ENCODE measurements at places on chromosomes 16 and 17. TPM values are rescaled to one million over a fixed set of nuclear protein-coding genes. Genes with fewer than 3 reads are reported as not detected.

DNA sequence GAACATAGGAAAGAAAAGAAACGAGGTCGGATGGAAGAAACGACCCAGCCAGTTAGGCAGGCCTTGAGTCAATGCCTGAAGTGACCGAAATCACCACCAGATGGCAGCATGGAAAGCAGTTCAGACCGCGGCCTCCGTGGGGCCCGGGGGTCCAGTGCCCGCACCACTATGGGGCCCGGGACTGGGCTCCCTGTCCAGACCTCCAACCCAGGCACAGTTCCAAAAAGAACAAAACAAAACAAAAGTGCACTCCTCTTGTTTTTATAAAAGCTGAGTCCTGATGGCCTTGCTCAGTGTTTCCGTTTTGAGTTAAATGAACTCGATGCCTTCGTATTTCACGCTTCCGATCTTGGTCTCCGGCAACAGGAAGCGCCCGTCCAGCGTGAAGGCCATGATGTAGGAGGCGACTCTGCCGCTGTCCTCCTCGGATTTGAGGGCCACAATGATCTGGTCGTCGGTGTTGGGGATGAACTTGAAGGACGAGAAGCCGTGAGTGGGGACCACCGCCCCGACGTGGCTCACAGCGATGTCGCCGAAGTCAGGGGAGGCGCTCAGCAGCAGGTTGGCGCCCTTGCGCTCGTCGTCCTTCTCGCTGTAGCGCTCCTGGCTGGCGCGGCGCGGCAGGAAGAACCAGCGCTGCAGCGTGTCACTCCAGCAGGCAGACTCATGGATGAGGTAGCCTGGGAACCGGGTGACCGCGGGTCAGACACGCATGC is 13.7 kb upstream of the LGALS3BP start:
- DNase-seq, result peak; percentile 94

DNA sequence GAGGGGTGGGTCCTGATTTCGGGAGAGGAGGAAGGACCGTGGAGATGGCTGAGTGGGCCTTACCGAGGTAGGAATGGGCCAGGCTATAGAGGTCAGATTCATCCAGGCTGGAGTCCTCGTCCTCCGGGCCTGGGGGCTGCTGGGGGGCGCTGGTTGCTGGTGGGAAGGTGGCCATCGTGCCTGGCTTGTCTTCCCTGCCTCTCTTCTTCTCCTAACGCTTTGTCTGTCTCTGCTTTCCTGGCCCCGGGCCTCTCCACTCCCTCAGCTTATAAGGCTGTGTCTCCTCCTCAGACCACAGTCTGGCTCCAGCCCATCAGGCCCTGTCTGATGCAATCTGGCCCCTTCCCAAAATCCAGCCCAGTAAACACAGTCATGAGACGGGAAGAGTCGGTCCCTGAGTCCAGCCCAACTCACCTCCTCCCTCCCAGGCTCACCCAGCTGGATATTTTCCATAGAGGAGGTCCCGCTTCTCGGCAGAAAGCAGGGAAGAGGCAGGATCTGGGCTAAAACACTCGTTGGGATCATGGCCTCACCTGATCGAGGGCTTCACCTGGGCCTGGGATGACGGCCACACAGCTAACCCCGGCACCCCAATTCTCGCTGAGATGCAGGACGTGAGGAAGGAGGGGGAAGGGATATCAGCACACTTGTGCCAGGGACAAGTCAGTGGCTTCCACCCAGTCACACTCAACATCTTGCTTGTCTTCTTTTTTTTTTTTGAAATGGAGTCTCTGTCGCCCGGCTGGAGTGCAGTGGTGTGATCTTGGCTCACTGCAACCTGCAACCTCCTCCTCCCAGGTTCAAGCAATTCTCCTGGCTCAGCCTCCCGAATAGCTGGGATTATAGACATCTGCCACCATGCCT is at the start of gene NUPR1:
Gene NUPR1, minus strand, starts transcription at position 242 of the 864 bp plus-strand sequence. Its CDS starts 67 bp downstream, at position 175.
- peak; percentile 52 for DNase-seq

DNA sequence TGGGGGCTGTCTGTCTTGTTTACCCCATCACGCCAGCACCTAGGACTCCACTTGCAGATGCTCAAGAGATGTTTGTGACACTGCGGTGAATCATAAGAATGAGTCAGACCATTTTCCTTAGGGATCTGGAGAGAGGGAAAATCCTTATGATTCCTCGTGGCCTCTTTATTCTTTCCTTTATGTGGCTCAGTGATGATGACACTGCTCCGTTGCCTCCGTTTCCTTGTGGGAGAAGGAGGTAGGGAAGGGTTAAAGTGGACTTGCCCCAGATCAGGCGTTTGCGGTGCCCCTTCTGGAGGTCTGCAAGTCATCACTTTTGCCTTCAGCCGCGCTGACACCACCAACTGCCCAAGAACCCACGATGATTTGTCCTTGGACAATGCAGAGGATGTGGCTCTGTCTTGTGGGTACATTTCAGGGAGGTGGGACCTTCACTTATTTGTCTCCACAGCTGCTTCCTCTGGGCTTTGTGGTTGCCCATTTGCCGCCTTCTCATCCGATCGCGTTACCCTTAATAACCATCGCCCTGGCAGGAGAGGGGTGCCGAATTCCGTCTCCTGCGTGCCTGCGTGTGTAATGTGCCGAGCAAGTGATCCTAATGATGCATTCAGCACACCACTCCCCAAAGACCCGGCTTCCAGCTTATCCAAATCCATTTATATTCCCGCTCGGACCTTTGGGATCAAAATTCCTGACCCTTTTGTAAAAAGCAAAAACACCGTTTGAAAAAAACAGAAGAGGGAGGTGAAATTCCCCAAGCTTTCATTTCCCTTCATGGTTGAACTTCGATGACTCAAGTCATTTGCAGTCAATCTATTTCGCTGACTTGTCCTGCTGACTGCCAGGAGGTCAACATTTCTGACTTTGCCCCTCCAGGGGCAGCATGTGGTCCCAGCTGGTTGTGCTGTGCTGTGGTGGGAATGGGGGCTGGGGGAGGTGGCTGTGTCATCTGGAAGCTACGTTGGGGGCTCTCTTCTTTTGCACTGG is 87.2 kb upstream of the IRX3 start:
- no peak for DNase-seq

GRCh38 chr16:22300427-22301071 is 3.3 kb downstream of the POLR3E start:
- peak; percentile 83 for DNase-seq

DNA sequence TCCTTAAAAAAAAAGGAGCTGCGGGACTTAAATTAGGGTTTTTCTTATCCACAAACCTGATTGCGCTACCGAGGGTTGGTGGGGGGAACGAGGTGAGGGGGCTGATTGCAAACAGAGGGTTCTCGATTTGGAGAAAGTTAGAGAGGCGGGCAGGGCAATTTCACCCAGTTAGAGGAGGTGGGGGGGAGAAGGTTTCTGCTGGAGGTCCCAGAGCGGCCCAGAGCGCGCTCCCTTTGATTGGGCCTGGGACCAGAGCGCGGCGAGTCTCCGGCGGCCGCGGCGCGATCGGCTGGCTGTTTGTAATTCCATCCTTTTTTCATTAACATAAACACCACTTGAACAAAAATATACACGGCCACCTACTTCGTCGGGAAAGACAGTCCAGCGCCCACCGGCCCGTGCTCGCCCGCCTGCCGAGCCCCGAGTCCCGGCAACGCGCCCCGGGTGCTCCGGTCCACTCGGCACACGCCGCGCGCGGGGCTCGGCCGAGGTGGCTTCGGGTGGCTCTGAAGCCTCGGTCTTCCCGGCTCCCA is 13.3 kb upstream of the FOXF1 start:
- peak; percentile 85 for DNase-seq

DNA sequence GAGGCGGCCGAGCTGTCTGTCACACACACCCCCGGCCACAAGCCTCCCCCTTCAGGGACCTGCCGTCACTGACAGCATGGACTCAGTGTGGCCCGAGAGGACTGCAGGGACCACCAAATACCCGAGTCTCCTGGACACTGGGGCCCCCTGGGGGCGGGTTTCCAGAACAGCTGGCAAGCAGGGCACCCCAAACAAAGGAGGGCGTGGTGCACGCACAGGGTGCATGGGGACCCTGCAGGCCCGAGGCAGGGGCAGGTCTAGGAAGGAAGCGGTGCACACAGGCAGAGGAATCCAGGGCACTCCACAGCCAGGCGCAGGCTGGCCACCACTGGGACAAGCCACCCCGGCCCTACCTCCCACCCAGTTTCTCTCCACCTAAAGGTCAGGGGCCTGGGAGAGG is 28.7 kb upstream of the ENPP7 start:
- DNase-seq, result peak; percentile 83

- peak; percentile 7 for DNase-seq
These were observed 113.7 kb upstream of the CDH11 start for GRCh38 chr16:65235339-65236177.

DNA sequence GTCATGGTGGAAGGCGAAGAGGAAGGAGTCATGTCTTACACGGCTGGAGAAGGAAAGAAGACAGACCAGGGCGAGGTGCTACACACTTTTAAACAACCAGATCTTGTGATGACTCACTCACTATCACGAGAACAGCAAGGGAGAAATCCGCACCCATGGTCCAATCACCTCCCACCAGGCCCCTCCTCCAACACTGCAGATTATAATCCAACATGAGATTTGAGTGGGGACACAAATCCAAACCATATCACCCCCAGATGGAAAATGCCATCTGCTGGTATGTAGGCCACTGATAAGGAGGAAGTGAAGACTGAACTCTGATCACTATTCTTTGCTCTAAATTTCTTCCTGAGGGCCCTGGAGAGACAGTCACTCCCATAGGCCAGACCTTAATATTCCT is 7.5 kb upstream of the ITGAX start:
- no peak for DNase-seq

DNA sequence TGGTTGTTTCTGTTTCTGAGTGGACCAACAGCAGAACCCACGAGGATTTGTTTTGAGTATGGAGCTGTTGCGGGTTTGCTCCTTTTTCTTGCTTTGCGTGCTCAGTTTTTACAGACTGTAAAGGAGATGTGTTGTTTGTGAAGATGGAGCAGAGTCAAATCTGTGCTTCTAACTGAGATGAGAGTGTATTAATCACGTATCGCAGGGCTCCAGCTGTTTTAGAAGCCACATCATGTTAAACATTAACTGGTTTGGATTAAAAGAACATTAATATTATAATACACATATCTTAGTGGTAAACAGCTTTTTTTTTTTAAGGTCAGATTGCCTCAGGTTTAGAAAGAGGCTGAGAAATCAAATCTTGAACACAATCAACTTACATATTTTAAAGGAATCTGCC is 69.4 kb downstream of the YPEL2 start:
- DNase-seq, result no peak

DNA sequence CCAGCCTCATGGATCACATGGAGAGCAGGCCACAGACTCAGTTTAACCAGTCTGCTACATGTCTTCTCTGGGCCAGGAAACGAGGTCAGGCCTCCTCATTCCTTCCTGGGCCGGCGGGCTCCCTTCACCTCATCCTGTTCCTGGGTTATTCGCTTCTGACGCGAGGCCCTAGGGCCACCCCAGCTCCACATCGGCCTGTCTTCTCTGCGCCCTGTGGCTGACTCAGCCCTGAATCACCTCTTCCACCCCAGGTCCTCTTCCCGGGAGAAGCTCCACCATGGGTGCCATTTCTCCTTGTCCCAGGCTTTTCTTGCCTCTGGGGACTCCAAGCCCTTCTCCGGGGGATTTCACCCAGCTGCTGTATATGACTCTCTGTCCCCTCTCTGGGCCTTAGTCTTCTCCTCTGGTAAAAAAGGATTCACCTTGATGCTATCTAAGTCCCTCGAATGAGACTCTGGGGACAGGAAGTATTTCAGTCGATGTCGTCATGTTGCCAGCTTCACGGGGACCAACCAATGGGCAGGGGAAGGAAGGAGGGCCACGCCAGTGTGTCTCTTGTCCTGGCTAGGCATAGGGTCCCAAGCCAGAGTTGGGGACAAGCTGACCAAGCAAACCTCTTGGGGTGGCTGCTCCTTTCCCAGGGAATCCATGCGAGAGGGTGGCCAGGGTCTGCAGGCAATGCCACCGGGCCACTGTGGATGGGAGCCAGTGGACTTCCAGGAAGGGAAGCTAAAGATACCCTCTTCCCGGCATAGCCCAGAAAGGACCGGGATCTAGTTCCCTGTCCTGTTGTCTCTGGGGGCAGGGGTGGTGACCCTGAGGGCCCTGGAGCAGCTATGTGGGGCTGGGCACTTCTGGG is 58.7 kb downstream of the SOCS3 start:
- DNase-seq, result no peak

DNA sequence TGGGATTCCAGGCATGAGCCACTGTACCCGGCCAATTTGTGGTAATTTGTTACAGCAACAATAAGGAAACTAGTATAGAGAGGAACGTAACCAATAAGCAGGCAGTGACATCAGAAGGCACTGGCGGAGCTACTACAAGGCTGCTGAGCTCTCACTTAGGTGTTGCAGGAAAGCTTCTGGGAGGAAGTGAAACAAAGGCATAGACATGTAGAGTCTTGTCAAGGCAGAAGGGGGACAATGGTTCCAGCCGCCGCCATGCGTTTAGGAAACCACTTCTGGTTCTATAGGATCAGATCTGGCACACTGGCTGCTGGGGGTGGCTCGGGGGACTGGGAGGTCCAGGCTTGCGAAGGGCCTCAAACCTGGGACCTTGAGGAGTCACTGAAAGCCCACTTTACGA is 9.4 kb upstream of the CPSF4L start:
- DNase-seq, result no peak

DNA sequence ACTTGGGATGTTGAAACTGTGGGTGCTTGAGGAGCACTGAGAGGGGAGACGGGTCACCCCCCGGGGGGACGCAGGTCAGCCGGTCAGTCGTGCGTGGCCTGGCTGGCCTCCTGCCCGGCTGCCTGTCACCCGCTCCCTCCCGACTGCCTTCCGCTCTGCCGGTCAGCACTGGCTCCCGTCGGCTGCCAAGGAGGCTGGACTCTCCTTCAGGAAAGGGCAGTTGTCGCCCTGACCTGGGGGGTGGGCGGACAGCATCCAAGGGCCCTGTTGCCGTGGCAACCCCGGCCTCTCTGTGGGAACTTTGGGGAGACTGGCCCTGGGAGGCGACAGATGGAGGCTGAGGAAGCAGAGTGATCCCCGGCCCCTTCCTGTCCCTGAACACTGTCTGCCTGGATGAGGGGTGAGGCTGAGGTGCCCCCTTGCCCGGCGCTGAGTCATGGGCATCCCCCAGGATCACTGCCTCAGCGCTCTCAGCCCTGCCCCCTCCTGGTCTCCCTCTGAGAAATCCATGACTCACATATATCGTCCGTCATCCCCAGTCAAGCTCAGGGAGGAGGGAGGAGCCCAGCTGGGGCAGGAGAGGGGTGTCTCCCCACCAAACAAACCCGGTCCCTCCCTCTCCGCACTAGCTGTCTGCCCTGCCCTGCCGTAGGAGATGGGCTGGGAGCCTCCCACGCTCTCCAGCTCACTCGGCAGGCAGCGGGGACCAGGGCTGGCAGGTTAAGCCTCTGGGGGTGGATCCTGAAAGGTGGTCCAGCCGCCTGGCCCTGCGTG is at the start of gene ADGRG1:
Gene ADGRG1, plus strand, starts transcription at position 623 of the 774 bp plus-strand sequence. CDS start 21,658 bp downstream, outside the sequence.
- DNase-seq, result peak; percentile 92

DNA sequence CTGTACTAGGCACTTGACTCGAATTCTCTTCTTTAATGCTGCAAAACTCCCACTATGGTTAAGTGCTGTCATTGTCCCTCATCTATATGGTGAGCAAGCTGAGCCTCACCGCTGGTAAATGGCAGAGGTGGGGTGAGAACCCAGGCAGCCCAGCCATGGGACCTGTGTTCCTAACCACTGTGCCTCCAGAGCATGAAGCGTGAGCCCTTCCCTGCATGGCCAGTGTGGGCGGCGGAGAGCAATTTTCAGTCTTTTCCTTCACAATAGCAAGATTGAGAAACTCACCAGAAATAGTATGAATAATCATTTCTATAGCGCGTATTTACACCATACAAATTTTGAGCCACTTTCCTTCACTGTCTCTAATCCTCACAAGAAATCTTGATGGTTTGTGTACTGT is 9.2 kb downstream of the BFAR start:
- DNase-seq, result no peak

HOXB5 gene
- total RNA-seq, result not detected

CDRT15 gene
- not detected for total RNA-seq

TMEM92 gene
- 7.3 TPM for total RNA-seq

RGS9 gene
- 5.1 TPM for total RNA-seq

EME1 gene
- 21.7 TPM for total RNA-seq

IFI35 gene
- 3.9 TPM for total RNA-seq

SLC9A5 gene
- total RNA-seq, result 1.6 TPM

NQO1 gene
- total RNA-seq, result 145 TPM

Data from H7 (cell line).